ENCODE measurements at places on chromosomes 7 and 10. TPM values are rescaled to one million over a fixed set of nuclear protein-coding genes. Genes with fewer than 3 reads are reported as not detected.
A peak's percentile ranks its signal among the peaks of the same experiment; 100 is the strongest.

DNA sequence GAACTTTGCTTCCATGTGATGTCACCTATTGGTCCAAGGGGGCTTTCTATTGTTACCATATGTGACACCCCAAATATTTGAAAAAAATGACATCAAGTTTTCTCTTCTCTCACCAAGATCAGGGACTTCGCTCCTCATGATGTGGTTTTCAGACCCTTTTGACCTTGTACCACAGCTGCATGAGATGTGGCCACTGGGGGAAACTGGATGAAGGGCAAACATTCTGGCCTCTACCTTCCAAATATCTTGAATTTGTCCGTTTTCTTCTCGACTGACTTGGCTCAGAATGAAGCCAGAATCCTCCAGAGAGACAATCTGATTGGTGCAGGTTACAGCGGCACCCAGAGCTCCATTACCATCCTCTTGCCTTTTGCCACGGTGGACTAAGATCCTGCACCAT lies 122.7 kb downstream of the PRKCQ start:
- peaks cover 51% of the 10 kb centered on the region for H3K27me3 ChIP-seq
- no peaks in the 10 kb centered on the region for H3K4me1 ChIP-seq
- H3K27ac ChIP-seq, result no peak overlapping the region
- no peak for DNase-seq
- no peaks in the 10 kb centered on the region for H3K36me3 ChIP-seq

- no peak for DNase-seq
- no peaks in the 10 kb centered on the region for H3K27me3 ChIP-seq
- H3K36me3 ChIP-seq, result no peaks in the 10 kb centered on the region
- peak overlapping the region; percentile 95 for H3K4me3 ChIP-seq
- H3K27ac ChIP-seq, result peak overlapping the region; percentile 95
- peaks cover 9% of the 10 kb centered on the region for H3K4me1 ChIP-seq
These were observed 628 bp downstream of the MPLKIP start for GRCh38 chr7:40133561-40134427.

The OPN4 gene
- total RNA-seq, result not detected

GRCh38 chr10:24643679-24644209 lies 79.9 kb downstream of the ARHGAP21 start:
- no peaks in the 10 kb centered on the region for H3K36me3 ChIP-seq
- H3K27me3 ChIP-seq, result no peaks in the 10 kb centered on the region
- no peak overlapping the region for H3K27ac ChIP-seq

DNA sequence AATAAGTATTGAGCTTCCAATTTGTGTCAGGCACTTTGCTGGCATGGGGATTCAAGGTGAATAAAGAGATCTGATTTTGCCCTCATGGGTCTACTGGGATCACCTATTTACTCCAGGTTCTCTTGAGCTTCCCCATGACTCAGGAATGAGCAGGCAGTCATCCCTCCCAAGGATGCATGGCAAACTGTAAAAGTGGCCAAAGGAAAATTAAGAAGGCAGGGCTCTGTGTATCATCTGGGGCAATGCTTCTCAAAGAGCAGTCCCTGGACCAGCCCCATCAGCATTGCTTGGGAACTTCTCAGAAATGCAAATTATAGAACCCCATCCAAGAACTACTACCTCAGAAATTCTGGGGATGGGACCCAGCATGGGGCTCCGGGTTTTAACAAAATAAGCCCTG lies 48.7 kb downstream of the WDFY4 start:
- no peak for DNase-seq
- no peak overlapping the region for H3K27ac ChIP-seq
- no peaks in the 10 kb centered on the region for H3K36me3 ChIP-seq
- no peak overlapping the region for H3K4me3 ChIP-seq
- no peaks in the 10 kb centered on the region for H3K4me1 ChIP-seq

- peaks cover 18% of the 10 kb centered on the region for H3K27me3 ChIP-seq
- no peak overlapping the region for H3K27ac ChIP-seq
- H3K36me3 ChIP-seq, result no peaks in the 10 kb centered on the region
- no peaks in the 10 kb centered on the region for H3K4me1 ChIP-seq
- DNase-seq, result no peak
These were observed 158.8 kb upstream of the CHST15 start for GRCh38 chr10:124252097-124252715.

- H3K27me3 ChIP-seq, result no peaks in the 10 kb centered on the region
- no peaks in the 10 kb centered on the region for H3K4me1 ChIP-seq
- peak overlapping the region; percentile 26 for H3K4me3 ChIP-seq
- no peak overlapping the region for H3K27ac ChIP-seq
- no peaks in the 10 kb centered on the region for H3K36me3 ChIP-seq
These were observed 41.6 kb upstream of the LYZL2 start for GRCh38 chr10:30671026-30671616.

The SMKR1 gene
- total RNA-seq, result 1.7 TPM

DNA sequence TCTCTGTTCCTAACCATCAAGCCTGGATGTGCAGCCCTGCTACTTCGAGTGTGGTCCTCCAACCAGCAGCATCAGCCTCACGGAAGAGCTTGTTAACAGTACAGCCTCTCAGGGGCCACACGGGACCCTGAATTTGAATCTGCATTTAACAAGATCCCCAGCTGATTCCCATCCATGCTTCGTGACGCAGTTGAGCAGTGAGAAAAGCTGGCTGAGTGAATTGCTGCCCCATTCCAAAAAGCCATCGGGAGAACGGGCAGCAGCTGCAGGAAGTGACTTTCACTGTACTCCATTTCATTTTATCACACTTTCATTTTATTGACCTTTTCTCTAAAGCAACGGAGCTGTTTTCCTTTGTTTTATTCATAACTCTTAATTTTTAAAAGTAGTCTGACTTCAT lies 22.5 kb downstream of the FAM171A1 start:
- H3K36me3 ChIP-seq, result no peaks in the 10 kb centered on the region
- no peak overlapping the region for H3K27ac ChIP-seq
- H3K4me3 ChIP-seq, result no peak overlapping the region
- H3K27me3 ChIP-seq, result no peaks in the 10 kb centered on the region
- H3K4me1 ChIP-seq, result peaks cover 39% of the 10 kb centered on the region

GRCh38 chr7:143811-144453 lies 48.4 kb upstream of the FAM20C start:
- no peak overlapping the region for H3K4me3 ChIP-seq
- no peak overlapping the region for H3K27ac ChIP-seq
- H3K4me1 ChIP-seq, result peaks cover 8% of the 10 kb centered on the region
- no peaks in the 10 kb centered on the region for H3K27me3 ChIP-seq
- no peaks in the 10 kb centered on the region for H3K36me3 ChIP-seq

The TAS2R4 gene
- total RNA-seq, result 0.56 TPM

The PCDH15 gene
- total RNA-seq, result not detected

DNA sequence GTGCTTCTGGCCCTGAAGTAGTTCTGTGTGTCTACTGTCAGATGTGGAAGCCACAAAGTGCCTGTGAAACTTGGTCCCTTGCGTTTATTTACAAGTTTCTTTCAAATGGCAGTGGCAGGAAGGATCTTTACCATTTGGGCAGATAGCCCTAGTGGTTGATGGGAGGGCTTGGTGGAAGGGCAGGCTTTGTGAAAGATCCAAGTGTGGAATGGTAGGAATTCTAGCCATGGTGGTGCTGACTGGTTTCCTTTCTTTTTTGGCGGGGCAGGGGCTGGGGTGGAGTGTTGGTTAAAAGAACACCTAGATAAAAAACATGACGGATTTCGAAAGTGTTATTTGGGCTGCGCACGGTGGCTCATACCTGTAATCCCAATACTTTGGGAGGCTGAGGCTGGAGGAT lies 27.0 kb downstream of the AUTS2 start:
- no peak overlapping the region for H3K4me3 ChIP-seq
- no peak overlapping the region for H3K27ac ChIP-seq
- H3K27me3 ChIP-seq, result no peaks in the 10 kb centered on the region
- DNase-seq, result no peak

DNA sequence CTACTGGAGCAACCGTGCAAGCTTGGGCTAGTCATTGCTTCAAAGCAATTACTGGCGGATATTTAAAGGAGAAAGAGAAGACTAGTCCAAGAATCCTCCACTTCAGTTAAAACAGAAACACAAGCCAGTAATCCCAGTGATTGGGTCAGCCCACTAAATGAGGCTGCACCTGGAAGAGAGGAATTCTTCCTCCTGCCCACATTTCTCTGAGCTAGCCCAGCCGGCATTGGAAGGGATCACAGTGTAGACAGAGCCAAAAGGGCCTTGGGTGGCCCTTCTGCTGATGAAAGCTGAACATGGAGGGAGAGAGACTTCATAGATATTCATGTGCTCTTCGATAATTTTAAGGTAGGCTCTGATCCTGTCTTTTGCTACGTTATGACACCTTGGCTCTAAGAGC lies 228.4 kb downstream of the KIAA1217 start:
- no peaks in the 10 kb centered on the region for H3K36me3 ChIP-seq
- no peak overlapping the region for H3K27ac ChIP-seq
- no peak for DNase-seq
- H3K4me3 ChIP-seq, result no peak overlapping the region
- peaks cover 14% of the 10 kb centered on the region for H3K4me1 ChIP-seq

The ETV1 gene
- total RNA-seq, result 60.1 TPM

- no peaks in the 10 kb centered on the region for H3K36me3 ChIP-seq
- no peaks in the 10 kb centered on the region for H3K27me3 ChIP-seq
- H3K4me1 ChIP-seq, result no peaks in the 10 kb centered on the region
- DNase-seq, result no peak
These were observed 164.2 kb upstream of the ITGB1 start for GRCh38 chr10:33122014-33122809.

GRCh38 chr10:18497806-18498369 lies 153.5 kb downstream of the NSUN6 start:
- H3K36me3 ChIP-seq, result peaks cover 3% of the 10 kb centered on the region
- H3K27me3 ChIP-seq, result no peaks in the 10 kb centered on the region
- no peak overlapping the region for H3K27ac ChIP-seq
- DNase-seq, result no peak
- H3K4me3 ChIP-seq, result no peak overlapping the region
- no peaks in the 10 kb centered on the region for H3K4me1 ChIP-seq

GRCh38 chr10:95346715-95347401 lies 56.1 kb upstream of the PDLIM1 start:
- no peak for DNase-seq
- peaks cover 5% of the 10 kb centered on the region for H3K27me3 ChIP-seq
- H3K4me3 ChIP-seq, result no peak overlapping the region
- H3K36me3 ChIP-seq, result no peaks in the 10 kb centered on the region

- no peaks in the 10 kb centered on the region for H3K36me3 ChIP-seq
- H3K27me3 ChIP-seq, result peaks cover 20% of the 10 kb centered on the region
- no peak overlapping the region for H3K4me3 ChIP-seq
These were observed 21.9 kb upstream of the FOXP2 start for GRCh38 chr7:114392686-114393085.

DNA sequence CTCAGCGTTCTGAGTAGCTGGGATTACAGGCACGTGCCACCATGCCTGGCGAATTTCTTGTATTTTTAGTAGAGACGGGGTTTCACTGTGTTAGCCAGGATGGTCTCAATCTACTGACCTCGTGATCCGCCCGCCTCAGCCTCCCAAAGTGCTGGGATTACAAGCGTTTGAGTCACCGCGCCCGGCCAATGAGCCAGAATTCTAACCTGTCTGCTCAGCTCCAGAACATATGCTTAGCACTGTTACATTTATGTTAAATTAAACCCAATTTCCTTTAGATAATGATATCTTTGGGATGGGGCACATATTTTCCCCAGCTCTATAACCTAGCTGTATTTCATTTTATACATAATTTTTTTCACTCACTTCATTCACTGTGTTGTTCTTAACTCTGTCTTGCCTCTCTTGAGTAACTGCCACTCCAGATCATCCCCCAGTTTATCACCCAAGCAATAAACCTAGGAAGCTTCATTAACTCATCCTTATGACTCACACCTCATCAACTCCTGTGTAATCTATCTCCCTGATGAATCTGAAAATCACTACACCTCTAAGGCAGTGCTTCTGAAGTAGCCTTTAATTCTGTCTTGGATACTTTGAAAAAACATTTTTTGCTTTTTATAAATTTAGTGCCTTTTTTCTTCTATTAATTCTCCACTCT lies 559.7 kb upstream of the ZWINT start:
- H3K36me3 ChIP-seq, result no peaks in the 10 kb centered on the region
- no peak overlapping the region for H3K4me3 ChIP-seq
- no peak overlapping the region for H3K27ac ChIP-seq
- H3K27me3 ChIP-seq, result no peaks in the 10 kb centered on the region
- no peak for DNase-seq

DNA sequence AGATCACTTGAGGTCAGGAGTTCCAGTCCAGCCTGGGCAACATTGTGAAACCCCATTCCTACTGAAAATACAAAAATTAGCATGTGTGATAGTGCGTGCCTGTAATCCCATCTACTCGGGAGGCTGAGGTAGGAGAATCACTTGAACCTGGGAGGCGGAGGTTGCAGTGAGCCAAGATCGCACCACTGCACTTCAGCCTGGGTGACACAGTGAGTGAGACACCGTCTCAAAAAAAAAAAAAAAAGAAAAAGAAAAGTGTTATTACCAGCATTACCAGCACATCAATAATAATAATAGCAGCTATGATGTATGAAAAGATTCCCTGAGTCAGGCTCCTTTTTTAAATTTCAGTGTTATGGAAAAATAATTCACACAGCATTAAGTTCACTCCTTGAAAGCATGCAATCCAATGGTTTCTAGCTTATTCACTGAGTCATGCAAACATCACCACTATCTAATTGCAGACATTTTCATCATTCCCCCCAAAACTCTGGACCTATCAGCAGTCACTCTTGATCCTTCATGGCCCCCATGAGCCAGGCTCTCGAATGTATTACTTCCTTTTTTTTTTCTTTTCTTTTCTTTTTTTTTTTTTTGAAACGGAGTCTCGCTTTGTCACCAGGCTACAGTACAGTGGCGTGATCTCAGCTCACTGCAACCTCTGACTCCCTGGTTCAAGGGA lies 228.4 kb downstream of the FANK1 start:
- H3K27ac ChIP-seq, result no peak overlapping the region
- DNase-seq, result peak; percentile 15
- no peak overlapping the region for H3K4me3 ChIP-seq
- H3K4me1 ChIP-seq, result peaks cover 18% of the 10 kb centered on the region
- no peaks in the 10 kb centered on the region for H3K36me3 ChIP-seq
- H3K27me3 ChIP-seq, result no peaks in the 10 kb centered on the region

Measured in A673 (cell line).